Posterior vena cava (tissue), 2 donors: ENCODE measurements at places on chromosomes 7 and 10. TPM values are rescaled to one million over a fixed set of nuclear protein-coding genes. Genes with fewer than 3 reads are reported as not detected.

The OGDHL gene
- total RNA-seq, result not detected

The SPDYE5 gene
- total RNA-seq, result not detected

The HOXA2 gene
- total RNA-seq, result 1.3 TPM

The TAC1 gene
- total RNA-seq, result 0.19 TPM

The SAP25 gene
- total RNA-seq, result 5.0 TPM

The SH2D4B gene
- total RNA-seq, result not detected

The TMEM184A gene
- total RNA-seq, result not detected

The RADIL gene
- 5.0 TPM for total RNA-seq

The ABCB1 gene
- total RNA-seq, result 1.3 TPM

The PDCD11 gene
- total RNA-seq, result 18.2 TPM

The CHRM2 gene
- total RNA-seq, result not detected

The PPP1R3A gene
- not detected for total RNA-seq

The COL17A1 gene
- 0.88 TPM for total RNA-seq

The PRPS1L1 gene
- not detected for total RNA-seq

The MKX gene
- 27.0 TPM for total RNA-seq
